Gastroesophageal sphincter (tissue), 4 donors: ENCODE measurements at places on chromosomes 6 and 20.

- no peak for ATAC-seq
Measured at GRCh38 chr6:87653074-87653962, 48.7 kb downstream of the AKIRIN2 start.

DNA sequence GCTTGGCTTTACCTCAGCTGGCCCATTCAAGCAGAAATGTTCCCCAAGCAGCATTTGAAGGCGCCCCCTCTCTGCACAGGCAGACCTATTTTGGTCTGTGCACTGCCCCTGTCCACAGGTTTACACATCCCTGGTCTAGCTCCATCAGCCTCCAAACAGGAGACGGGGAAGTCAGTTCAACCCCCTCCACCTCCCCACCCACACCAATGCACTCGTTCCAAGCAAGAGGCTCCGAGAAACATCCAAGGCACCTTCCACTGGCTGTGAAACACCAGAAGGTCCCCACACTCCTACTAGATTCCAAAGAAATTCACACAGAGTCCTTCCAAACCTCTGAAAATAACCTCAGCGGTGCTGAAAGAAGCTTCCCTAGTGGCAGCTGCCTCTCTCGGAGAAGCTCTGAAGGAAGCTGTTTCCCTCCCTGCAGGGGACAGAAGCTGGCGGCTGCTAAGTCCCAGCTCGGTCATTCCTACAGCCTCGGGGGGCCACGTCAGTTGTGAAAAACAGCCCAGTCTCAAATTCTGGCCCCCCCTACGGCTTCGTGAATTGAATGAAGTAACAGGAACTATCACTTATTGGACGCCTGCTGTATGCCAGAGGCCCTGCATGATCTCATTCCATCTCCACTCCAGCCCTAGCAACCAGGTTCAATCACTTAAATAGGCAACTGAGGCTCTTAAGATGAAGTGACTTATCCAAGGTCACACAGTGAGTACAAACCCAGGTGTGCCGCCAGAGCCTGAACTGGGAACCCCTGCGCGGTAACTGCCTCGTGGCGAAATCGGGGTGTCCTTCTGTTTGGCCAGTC lies 815 bp downstream of the SPATA2 start:
- ATAC-seq = no peak

- no peak for ATAC-seq
Measured at GRCh38 chr20:12605751-12606150, 403.0 kb upstream of the SPTLC3 start.

DNA sequence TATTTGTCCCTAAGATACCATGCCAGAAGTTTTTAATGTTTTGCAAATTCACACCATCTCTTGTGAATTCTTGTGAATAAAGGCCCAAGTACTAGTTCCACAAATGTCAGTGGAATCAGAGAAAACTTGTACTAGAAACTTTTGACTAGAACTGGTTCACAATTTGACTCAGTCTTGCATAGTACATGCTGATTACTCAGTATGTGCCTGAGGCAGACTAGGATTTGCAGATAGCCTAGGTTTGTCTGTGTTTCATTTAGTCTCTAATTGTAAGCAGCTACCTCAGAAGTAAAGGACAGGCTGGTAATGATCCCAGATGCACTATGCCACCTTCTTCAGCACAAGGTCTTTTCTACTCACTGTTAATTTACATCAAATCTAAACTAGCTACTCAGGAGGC lies 34.2 kb upstream of the GSTA4 start:
- ATAC-seq = no peak

- ATAC-seq = no peak
Measured at GRCh38 chr20:55348223-55348622, 657.1 kb downstream of the CBLN4 start.

DNA sequence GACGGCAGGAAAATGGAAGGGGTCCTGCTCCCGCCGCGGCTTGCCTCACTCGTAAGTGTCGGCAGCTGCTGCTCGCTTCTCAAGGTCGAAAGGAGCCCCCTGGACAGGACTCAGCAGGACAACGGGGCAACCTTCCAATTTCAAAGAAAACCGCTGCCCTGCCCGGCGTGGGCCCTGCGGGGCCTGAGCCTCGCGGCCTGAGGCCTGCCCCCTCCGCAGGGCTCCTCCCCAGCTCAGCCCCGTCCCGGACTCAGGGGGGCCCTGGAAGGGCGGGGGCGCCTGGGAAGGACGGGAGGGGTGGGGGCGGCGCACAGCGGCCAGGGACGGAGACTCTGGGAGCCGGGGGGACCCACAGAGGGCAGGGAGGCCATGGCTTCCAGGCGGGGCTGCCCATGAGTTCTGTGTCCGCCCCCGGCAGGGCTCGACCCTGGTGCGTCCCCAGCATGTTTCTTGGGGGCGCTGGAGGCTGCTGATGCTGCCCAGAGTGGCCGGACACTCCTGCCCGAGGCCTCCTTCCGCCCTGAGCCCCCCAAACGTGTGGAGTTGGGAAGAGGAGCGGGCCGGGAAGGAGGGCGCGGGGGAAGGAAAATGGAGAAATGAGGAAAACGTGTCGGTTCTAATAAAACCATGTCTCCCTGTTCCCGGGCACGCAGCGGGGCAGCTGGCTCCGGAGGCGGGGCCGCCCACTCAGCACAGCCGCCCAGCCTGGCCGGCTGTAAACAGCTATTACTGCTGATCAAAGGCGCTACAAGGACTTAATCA lies 114.6 kb downstream of the DLL1 start:
- no peak for ATAC-seq

GRCh38 chr6:143293523-143293922 lies 157.0 kb downstream of the ADAT2 start:
- no peak for ATAC-seq

GRCh38 chr6:42243046-42243445 lies 25.4 kb upstream of the MRPS10 start:
- ATAC-seq = no peak

- ATAC-seq = no peak
Measured at GRCh38 chr6:159788753-159789376, 537 bp downstream of the TCP1 start.

- ATAC-seq = no peak
Measured at GRCh38 chr6:14596410-14596809, 478.8 kb downstream of the CD83 start.

DNA sequence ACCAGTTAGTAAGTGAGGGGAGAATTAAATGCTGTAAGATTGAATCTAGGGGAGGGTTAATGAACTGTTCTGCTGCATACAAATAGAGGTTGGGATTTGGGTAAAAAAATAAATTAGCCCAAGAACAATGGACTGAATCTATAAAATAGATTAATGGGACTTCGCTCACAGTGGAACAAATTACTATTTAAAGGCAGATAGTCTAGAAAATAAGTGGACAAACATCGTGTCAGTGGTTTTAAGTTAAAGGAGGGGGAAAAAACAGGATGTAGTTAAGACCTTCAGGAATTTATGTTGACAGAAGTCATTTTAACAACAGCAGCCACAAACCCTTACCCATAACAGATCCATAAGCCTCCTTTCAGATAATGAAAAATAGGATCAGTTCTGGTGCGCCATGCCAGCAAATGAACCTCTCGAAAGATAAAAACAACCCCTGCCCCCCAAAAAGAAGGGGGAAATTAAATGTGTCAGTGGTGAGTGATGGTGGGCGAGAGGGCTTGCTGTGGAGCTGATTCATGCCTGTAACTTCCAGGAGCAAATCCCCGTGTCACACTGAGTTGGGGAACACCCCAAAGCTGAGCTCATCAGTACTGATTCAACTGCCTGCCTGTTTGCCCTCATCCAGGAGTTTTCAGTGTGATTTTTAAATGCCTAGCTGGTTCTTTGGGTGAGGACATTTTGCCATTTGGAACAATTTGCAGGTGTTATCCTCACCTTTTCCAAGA lies 86.8 kb downstream of the PPP1R14C start:
- no peak for ATAC-seq

DNA sequence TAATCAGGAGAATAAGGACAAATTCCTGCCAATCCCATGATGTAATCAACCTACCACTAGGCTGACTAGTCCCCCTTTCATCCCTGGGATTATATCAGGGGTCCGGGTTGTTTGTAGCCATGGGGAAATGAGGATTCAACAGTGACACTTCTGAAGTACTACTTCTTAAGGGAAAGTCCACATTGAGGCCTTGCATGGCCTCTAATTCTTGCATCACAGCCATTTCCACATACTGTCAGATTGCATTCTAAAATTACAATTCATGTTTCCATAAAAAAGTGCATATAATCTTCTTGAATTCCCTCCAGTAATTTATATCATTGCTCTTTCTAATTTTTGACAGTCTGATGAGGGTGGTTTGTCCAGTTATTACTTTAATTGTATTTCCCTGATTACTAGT lies 184.2 kb downstream of the PHF3 start:
- no peak for ATAC-seq

GRCh38 chr6:11198663-11199603 lies 33.5 kb downstream of the NEDD9 start:
- no peak for ATAC-seq

- ATAC-seq = no peak
Measured at GRCh38 chr6:130778946-130779657, 48.1 kb upstream of the SMLR1 start.

DNA sequence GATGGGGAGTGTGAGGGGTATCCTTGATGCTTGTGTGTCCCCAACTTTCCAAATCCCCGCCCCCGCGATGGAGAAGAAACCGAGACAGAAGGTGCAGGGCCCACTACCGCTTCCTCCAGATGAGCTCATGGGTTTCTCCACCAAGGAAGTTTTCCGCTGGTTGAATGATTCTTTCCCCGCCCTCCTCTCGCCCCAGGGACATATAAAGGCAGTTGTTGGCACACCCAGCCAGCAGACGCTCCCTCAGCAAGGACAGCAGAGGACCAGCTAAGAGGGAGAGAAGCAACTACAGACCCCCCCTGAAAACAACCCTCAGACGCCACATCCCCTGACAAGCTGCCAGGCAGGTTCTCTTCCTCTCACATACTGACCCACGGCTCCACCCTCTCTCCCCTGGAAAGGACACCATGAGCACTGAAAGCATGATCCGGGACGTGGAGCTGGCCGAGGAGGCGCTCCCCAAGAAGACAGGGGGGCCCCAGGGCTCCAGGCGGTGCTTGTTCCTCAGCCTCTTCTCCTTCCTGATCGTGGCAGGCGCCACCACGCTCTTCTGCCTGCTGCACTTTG lies at the start of gene TNF:
TNF (plus strand) TSS at position 231 of the 567 bp plus-strand sequence; CDS start at position 408, 177 bp downstream.
- ATAC-seq = peak; percentile 49

DNA sequence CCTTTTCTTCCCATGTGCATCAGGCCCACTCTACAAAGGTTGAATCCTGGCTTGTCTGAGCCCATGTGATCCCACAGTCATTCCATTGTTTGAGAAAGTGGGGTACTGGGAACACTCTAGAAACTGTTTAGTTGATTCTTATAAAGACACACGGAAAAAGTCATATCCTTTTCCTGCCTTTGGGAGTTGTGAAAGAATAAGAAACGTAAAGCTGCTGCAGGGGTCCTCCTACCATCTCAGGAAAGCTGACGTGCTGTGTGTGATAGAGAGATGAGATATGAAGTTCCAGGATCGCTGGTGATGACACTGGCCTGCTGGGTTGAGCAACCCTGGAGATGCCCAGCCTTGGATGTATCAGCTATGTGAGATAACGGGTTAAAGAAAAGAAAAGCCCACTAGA lies 21.3 kb upstream of the HLA-DRB5 start:
- ATAC-seq = no peak

DNA sequence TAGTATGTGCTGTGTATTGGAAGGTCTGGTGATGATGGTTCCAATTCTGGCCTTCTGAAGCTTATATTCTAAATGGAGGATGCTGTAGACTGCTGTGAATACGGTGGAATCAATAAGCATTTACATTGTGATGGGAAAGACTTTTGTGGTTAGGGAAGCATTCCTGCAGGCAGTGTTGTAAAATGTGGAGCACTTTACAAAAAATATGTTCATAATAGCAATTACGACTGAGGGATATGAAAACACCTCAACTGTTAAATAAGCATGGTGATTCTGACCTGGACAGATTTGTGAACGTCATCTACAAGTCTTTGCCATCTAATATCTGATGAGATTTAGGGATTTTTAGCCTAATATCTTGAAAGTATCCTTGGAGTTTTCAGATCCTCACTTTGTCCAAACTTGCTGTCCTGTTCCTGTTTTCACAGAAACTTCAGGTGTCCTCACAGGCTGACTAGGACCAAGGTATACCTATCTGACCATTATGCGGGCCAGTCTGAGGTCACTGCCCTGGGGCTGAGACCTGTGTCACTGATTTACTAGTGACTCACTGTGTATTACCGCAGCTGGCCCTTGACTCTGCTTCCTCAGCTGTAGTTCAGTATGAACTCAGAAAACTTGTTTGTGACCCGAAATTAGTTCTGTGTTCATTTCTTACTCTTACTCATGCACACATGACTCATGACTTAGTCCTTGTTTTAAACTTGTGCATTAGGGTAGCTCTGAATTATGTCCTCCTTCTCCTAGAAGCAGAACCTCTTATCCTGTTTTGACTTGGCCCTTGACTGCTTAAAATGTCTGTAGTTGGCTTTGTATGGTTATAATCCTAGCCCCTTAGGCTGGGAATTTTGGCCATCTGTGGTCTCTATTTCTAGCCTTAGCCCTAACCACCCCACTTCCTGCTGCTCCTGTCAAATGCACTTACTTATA lies 343.0 kb downstream of the CDKAL1 start:
- ATAC-seq = peak; percentile 83

GRCh38 chr20:8862092-8862491 lies 206.8 kb upstream of the PLCB4 start:
- ATAC-seq = no peak

GRCh38 chr6:40474937-40475336 lies 112.2 kb downstream of the LRFN2 start:
- no peak for ATAC-seq

- peak; percentile 24 for ATAC-seq
Measured at GRCh38 chr6:131937703-131938631, 13.2 kb downstream of the CCN2 start.

GRCh38 chr6:162973151-162973872 lies 245.5 kb downstream of the PACRG start:
- no peak for ATAC-seq

DNA sequence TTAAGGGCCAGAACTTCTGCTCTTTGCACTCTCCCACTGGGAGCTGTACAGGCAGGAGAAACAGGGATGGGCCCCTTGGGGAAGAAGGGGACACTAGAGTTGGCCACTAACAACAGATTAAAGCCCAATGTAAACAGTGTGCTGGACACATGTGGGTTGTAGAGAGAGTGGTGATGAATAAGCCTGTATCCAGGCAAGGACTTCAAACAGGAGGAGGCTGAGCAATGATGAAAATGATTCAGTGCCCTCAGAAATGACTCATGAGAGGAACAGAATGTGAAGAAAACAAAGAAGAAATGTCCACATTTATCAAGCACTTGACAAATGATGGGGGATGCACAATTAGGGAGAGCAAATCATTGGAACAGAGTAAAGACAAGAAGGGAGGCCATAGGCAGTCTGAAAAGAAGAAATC lies 242.3 kb downstream of the TBX18 start:
- ATAC-seq = peak; percentile 36
